Hair follicular keratinocyte (primary cell): ENCODE measurements at places on chromosomes 7 and 10. TPM values are rescaled to one million over a fixed set of nuclear protein-coding genes. Genes with fewer than 3 reads are reported as not detected.

Gene JAKMIP3
- total RNA-seq: not detected in 2 replicates

Gene STEAP2
- total RNA-seq: 5.1 and 8.7 TPM in 2 replicates

Gene FBXL13
- 0.08 and 0.11 TPM in 2 replicates for total RNA-seq

Gene LOXL4
- 0.04 and 0.16 TPM in 2 replicates for total RNA-seq
